ENCODE measurements at places on chromosomes 1 and 21.
A peak's percentile ranks its signal among the peaks of the same experiment; 100 is the strongest.

DNA sequence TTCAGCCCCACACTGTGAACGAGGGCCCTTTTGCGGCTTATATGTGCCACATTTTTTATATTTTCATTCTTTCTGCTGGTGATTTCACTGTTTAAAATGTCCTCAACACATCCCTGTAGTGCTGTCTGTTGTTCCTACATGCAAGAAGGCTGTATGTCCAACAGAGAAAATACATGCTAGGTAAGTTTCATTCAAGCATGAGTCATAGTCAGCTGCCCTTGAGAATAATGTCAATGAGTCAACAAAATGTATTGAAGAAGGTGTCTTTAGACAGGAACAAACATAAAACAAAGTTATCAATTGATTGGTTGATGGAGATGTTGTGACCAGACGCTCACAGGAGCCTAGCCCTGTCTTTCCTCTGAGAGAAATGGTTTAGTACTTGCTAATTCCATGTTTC lies 553.4 kb downstream of the PLPP3 start:
- no peak for DNase-seq

DNA sequence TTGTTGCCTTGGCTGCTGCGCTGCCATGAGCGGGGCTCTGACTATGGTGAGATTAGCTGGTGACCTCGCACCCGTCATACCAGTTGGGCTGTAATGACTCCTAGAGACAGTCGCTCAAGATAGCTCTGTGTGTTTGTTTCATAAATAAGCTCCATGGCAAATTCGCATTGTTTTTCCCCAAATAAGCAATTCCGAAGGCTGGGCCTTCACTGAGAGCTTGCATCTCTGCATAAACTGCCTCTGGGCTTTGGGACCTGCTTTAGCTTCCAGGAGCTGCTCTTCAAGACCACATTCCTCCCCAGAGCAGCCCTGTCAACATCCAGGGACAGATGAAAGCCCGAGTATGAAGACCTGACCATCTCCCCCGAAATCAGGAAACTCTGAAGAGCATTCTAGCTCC lies 40.7 kb upstream of the SCCPDH start:
- no peak for DNase-seq

DNA sequence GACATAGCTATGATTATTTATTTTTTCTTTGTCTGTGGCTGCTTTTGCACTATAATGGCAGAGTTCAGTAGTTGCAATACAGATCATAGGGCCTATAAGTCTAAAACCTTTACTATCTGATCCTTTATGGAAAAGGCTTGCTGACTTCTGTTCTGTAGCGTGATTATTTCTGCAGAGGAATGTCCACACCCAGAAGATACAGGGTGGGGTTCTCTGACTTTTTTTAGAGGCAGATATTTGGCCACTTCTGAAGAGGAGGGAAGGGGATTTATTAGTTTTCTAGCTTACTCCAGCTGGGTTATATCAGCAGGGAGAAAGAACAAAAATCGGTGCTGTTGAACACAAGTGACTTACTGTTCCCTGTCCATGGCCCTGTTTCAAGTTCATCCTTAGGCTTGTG lies 97.6 kb downstream of the RPE65 start:
- DNase-seq: no peak

GRCh38 chr1:214496126-214496525 lies 55.3 kb downstream of the PTPN14 start:
- no peak for DNase-seq

DNA sequence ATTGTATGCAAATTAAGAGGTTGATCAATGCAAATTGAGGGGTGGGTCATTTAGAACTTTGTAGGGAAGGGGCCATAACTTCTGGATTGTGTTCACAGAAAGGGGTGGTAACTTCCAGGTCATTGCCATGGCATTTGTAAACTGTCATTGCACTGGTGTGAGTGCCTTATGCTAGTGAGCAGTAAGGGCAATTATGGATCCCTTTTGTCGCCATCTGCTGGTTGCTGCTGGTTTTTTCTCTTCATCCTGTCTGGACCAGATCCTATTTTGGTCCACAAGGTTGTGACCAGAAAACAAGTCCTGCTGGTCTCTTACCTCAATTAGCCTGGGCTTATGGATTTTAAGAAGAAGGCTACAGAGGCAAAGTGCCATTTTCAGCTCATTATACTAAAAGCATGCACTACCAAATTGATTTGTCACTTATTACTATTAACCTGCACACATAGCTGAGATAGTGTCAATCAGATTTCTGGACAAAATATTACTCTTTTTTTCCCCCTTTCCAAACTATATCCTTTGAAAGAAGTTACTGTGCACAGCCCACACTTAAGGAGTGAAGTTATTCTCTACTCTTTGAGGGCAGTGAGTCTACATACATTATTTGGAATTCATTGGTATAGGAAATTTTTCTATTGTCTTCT lies 196.2 kb downstream of the ZC3H11B start:
- DNase-seq: peak; percentile 26

DNA sequence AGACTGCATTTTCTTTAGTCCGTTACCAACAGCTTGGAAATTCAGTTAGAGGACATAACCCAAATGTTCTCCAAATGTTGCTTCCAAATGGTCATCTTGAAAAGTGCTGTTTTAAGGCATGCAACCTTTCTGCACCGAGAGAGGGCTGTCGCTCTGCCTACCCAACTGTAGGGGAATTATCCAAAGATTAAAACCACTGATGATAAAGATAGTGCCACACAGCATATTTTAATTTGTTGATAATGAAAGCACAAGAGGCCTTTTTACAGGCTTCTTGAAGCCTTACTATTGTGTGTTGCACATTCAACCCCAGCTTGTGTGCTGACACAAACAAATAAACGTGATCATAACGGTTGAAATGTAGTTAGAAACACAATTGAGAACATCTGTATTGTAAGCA lies 121.5 kb downstream of the LMO4 start:
- no peak for DNase-seq

GRCh38 chr21:15520811-15521643 lies 208.8 kb upstream of the USP25 start:
- peak; percentile 5 for DNase-seq

DNA sequence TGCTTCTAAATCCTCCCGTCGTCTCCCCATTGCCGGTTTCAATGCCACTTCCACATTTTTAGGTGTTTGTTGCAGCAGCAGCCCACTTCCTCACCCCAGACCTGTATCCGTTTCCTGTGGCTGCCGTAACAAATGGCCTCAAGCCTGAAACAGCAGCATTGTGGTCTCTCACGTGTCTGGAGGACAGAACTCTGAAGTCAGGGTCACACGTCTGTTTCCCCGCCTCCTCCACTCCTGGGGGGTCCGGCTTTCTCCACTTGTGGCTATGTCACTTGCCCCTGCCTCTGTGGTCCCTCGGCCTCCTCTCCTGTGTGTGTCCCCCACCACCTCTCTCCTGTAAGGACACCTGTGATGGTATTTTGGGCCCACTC lies 21.8 kb downstream of the TRPM2 start:
- peak; percentile 64 for DNase-seq

- no peak for DNase-seq
Measured at GRCh38 chr1:226637147-226637935, 88.8 kb downstream of the STUM start.

DNA sequence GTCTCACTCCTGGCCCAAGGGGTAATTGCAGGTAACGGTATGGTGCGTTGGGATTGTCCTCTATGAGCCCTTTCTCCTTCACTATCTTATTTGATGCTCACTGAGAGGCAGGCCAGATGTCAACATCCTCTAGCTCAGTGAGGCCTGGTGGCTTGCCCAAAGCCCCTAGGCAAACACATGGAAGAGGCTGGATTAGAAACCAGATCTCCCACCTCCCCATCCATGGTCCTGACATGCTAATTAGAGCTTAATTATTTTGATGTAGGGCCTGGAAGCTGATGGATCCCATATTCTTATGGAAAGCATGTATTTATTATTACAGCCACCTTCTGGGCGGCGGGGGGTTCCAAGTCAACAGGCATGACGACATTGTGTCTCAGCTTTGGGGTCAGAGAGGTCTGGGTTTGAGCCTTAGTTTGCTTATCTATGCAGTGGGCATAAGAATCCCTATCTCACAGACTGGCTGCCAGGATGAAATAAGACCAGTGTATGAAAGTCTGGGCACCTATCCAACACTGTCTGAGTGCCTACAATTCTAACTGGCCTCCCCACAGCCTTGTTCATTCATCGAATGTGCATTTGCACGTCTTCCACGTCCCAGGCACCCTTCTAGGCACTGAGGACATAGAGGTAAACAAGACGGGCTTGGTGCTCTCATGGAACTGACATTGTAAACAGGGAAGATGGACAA lies 6.2 kb downstream of the SMPDL3B start:
- DNase-seq: no peak

DNA sequence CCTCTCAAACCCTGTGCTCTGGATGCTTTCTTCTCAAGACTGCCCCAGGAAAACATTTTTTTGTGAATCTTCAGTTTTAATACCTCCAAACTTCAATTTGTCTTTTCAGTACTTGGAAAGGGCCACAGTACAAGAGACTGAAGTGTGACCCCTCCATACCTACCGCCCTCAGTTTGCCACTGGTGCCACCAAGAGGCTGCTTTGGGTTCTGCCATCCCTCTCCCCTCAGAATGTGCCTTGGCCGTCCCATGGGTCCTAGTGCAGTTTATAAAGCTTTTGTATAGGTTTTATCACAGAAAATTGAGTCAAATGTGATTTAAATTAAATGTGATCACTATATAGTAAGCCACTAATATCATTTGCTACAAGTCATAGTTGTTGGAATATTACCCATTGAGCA lies 60.8 kb upstream of the PGD start:
- peak; percentile 18 for DNase-seq

DNA sequence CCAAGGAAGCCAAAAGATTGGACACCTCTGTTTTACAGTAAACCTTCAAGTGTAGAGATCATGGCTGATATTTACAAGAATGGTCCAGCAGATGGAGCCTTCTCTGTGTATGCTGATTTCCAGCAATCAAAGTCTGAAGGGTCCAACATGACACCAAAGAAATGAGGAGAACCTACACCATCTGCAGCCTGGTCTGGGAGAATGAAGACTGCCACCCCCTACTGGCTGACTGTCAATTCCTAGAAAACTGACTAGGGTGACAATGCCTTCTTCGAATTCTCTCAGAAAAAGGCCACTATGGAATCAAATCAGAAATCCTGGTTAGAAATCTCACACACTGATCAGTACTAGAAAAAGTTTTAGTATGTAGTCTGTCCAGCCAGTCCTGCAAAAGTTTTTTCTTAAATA lies 83.3 kb downstream of the CDC42BPA start:
- peak; percentile 15 for DNase-seq

- no peak for DNase-seq
Measured at GRCh38 chr1:213231795-213232231, 180.8 kb downstream of the RPS6KC1 start.

DNA sequence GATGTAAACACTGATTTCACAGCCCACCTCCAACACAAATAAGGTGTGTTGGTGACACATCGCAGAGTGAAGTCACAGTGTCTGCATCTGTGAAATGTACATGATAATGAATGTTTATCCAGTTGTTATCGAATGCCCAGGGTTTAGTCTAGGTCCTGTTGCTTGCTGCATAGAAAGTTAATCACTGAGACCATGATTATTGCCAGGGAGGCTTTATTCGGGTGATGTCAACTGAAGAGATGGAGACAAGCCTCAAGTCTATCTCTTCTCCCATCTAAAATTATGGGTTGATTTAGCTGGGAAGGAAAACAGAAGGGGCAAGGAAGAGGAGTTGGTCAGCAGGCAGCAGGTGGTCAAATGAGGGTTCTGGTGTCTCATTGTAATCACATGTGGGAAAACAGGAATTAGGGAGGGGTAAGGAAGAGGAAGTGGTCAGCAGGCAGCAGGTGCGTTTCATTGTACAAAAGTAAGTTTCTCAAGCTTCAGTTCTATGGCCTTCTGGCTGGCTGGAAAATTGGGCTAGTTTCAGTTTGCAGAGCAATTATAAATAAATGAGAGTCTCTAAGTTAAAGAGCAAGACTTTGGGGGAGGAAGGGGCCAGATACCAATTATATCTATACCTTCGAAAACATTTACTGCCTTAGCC lies 146.3 kb upstream of the DNAH14 start:
- DNase-seq: peak; percentile 42

GRCh38 chr1:55703726-55704363 lies 488.7 kb upstream of the USP24 start:
- no peak for DNase-seq

Measured in AML-193 (cell line).